ENCODE measurements at places on chromosomes 12 and 14.
A peak's percentile ranks its signal among the peaks of the same experiment; 100 is the strongest.

- DNase-seq = no peak
Observed at GRCh38 chr12:41190338-41190737, 2.2 kb downstream of the PDZRN4 start.

DNA sequence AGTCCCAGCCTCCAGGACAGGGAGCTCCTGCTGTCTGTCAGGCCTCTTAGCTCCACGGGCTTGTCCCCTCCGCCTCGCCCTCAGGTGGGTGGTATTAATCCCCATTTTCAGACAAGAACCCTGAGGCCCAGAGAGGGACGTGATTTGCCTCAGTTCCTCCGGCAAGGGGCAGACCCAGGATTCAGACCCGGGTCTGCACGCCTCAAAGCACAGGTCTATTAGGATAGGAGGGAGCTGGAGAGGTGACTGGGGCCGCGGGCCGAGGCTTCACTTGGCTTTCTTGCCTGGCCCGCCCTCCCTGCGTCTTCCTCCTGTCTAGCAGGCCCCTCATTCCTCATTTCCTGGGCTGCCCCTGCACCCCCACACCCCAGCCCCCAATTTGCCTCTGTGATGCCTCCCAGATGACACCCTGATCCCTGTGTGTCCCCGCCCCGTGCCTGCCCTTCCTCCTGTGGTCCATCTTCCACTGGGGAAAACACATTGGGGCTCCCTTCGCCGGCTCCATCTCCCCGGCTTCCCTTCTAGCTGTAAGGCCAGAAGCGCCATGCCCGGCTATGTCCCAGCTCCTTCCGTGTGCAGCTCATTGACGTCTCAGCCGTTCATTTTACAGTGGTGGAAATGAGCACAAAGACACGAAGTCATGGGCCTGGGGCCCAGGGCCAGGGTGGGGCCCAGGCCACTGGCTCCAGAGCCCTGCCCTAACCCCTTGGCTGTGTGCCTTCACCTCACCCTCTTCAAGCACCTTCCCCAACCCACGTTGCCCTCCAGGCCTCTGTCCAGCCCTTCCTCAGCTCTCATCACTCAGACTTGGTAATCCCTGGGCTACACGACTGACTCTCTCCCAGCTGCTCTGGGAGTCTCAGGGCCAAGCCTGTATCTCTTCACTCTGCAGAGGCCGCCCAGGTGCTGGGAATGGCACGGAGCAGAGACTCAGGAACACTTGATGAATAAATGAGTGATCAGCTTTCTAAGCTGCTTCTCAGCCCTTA lies 15.5 kb upstream of the CYP46A1 start:
- DNase-seq = no peak

- no peak for DNase-seq
Observed at GRCh38 chr12:132375747-132376463, 46.5 kb upstream of the GALNT9 start.

GRCh38 chr12:92465786-92466295 lies 236.9 kb upstream of the PLEKHG7 start:
- no peak for DNase-seq

DNA sequence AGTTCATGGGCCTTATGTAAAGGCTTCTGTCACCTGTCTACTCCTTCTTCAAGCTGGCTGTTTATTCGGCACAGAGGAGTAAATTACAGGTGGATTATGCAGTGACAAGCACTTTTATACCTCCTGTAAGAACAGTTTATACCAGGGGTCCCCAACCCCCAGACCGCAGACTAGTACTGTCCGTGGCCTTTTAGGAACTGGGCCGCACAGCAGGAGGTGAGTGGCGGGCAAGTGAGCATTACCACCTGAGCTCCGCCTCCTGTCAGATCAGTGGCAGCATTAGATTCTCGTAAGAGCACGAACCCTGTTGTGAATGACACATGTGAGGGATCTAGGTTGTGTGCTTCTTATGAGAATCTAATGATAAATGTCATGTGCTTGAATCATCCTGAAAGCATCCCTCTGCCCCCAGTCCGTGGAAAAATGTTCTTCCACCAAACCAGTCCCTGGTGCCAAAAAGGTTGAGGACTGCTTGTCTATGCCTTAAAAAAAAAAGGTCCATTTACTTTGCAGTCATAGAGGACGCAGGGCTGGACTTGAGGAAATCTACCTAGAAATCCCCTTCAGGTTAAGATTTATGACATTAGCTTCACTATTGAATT lies 78.8 kb downstream of the ETV6 start:
- no peak for DNase-seq

DNA sequence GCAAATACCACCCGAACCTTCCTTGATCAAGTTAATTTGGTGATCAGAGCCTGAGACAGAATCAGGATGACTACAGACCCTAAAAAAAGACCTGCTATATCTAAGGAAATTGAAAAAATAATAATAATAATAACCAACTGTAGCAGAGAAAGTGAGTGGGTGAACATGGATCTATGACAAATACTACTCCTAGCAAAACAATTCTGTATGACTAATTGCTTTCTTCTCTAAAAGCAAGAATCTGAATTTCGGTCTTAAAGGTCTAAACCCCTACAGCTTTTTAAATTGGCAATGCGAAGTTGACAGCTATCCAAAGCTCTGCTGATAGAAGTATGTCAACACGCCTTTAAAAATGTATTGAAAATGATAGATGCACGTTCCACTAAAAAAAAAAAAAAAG lies 102.2 kb downstream of the PRKAB1 start:
- no peak for DNase-seq

GRCh38 chr12:111041091-111041490 lies 120.7 kb upstream of the MYL2 start:
- DNase-seq = no peak

- DNase-seq = no peak
Observed at GRCh38 chr14:35122696-35123387, 490 bp downstream of the PRORP start.

GRCh38 chr12:12008232-12008850 lies 62.4 kb upstream of the BCL2L14 start:
- DNase-seq = peak; percentile 80

DNA sequence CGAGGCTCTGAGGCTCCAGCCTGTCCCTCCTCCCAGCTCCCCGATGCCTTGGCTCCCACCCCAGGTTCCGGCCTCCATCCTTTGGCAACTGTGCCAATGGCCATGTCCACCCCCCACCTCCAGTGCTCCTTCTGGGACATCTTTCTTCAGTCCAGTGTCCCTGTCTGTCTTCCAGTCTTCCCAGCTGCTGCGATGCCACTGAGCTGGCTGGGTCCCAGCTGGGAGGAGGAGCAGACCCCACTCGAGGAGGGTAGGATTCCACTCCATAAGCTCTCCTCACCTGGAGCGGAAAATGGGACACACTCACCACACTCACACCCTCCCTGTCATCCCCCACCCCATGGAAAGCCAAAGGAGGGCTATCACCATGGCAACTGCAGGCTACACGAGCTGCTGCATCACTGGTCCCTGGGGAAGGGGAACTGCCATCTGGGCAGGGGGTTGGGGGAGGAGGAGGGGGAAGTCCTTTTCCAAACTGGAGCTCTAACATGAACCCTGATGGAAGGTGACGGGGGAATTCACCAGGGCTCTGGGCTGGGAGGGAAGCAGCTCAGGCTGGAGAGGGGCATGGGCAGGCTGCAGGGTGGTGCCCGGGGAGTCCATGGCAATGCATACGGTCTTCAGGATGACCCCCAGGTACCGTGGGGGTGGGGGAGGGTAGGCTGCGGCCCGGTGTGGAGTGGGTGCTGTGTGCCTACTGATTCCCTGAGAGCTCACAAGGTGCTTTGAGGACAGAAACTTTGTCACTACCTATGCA lies 94.3 kb downstream of the LRRC74A start:
- no peak for DNase-seq

DNA sequence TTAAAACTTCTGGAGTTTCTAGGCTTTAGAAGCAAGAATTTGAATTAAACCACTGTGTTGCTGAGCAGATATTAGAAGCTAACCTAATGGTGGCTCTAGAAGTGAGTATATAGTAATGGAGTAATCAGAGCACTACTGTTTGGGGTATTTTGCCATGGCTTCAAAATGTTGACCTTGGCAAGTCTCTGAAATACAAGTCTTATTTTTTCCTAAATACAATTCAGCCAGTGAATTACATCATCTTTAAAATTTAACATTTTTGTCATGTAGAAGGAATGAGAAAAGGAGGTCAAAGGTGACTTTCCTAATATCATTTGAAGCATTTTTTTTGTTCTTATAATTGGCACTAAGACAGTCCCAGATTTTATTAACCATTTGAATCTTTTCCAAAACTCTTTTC lies 25.2 kb downstream of the PMCH start:
- DNase-seq = no peak

- DNase-seq = no peak
Observed at GRCh38 chr14:21015312-21015711, 9.5 kb downstream of the NDRG2 start.

GRCh38 chr14:103684871-103685270 lies 30.4 kb downstream of the XRCC3 start:
- DNase-seq = no peak

- DNase-seq = no peak
Observed at GRCh38 chr12:24822121-24822899, 126.6 kb downstream of the BCAT1 start.

DNA sequence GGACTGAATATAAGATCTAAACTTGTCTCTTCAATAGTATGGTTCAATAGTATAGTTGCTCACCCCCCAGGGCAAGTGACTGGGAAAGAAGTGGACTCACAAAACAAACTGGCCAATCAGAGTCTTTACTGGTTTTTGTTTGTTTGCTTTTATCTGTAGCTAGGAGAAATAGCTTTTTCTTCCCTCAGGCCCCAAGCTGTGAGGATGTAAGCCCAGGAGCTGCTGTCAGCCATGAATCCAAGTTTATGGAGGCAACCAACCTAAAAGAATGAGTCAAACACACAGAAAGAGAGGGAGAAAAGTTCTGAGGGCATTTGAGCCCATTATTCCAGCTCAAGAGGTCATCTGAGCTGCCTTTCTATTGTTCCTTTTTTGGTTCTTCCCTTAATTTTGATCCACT lies 375.3 kb downstream of the BCAT1 start:
- no peak for DNase-seq

- no peak for DNase-seq
Observed at GRCh38 chr14:69263771-69264170, 3.8 kb downstream of the GALNT16 start.

DNA sequence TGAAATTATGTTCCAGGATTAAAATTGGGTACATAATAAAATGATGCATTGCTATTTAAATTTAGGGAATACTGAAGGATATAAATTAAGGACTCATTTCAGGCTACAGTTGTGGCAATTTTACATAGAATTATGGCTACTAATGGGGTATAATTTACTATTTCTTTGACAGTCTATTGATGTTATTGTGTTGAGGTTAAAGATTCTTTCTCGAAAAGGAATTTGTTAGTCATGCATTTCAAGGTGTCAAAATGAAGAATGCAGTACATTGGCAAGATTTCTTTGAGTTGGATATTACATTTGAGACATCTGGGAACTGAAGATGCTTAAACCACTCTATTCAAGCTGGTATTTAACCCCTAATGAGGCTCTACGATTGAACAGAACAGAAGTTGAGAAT lies 28.3 kb downstream of the SLC5A8 start:
- no peak for DNase-seq

DNA sequence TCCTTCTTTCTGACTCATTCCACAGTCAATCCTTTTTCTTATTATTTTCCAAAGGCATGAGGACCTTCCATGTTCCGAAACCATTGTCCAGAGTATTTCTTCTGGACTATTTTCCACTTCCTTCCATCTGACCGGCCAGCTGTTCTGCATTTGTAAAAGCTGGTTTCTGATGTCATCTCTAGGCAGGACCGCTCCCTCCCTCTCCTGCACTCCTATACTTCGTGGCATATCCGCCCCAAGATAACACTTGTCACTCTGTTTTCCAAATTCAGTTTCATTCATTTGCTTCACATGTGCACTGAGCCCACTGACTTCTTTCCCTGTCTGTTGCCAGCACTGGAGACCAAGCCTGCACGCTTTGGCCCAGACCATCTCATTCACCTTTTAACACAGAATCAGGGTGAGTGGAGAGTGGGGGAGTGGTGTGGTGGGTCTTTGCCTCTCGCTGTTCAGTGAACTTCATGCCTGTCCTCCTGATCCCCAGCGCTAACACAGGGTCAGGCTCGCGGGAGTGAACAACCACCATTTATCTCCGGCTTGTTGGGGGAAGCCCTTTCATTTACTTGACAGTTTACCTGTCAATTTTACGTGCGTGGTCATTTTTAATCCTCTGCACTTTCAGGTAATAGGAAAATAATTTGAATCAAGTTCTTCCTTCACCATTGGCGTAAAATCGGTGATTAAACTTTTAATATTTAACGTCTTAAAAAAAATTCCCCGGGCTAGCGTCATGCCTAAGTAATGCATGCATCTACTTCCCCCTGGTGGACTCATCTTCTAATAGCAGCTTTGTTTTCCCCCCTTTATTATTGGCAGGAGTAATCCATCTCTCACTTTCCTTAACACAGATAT lies 52.5 kb downstream of the C12orf75 start:
- no peak for DNase-seq

DNA sequence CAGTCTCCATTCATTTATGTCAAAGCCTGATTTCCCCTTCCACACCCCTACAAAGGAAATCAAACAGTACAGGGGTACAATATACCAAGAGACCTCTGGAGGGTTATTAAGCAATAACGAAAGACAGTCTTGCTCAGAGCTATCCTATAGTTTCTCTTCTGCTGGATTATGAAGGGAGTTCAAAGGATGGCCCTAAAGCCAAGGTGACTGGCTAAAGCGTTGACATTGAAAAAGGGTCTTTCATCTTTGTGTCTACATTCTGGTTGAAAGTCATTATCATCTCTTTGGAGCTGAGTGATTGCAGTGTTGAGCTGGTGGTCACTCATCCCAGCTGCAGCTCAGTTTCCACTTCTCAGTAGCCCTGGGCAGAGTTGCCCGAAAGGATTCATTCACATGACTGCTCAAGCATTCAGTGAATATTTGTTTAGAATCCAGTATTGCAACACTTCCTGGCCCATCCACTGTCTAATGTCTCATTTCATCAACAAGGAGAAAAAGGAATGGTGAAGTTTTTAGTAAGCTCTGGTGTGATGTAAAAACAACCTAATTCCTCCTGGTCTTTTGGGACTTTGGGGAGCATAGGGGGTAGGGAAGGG lies 19.2 kb upstream of the TBX5 start:
- DNase-seq = no peak

- no peak for DNase-seq
Observed at GRCh38 chr14:50381823-50382287, 14.8 kb downstream of the CDKL1 start.

DNA sequence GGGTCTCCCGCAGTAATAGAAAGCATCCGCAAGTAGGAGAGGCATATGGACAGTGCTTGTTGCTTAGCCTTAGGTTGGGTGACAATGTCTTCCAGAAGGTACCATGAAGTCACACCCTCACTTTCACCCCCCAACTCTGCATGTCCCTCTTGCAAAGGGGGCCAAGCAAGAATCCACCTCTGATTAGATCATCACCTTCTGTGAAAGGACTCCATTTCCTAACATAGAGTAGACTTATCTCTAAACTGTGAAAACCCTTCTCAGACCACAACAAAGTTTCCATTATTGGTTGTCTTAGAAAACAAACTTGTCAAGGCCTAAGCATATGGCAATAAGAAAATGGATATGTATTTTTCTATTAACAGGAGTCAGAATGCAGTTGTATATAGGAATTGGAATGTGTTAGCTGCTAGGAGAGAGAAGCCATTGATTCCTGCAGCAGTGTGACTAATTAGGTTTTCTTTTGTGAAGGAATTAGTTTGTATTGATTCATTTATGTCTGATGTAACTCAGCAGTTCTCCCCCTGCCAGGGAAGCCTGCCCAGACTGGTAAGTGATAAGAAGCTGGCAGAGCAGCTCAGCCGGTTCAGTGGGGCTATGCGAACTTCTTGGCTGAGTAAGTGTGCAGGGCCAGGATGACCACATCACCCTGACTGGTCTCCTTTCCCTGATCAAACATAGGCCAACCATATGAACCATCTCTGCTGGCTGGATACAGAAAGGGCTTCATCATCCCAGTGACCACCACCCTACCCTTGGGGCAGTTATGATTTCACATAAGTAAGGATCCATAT lies 107.3 kb upstream of the CCDC196 start:
- DNase-seq = no peak
